ENCODE measurements at places on chromosomes 5 and 9.

GRCh38 chr5:116281309-116281708, 196.5 kb downstream of the COMMD10 start:
- DNase-seq: no peak

DNA sequence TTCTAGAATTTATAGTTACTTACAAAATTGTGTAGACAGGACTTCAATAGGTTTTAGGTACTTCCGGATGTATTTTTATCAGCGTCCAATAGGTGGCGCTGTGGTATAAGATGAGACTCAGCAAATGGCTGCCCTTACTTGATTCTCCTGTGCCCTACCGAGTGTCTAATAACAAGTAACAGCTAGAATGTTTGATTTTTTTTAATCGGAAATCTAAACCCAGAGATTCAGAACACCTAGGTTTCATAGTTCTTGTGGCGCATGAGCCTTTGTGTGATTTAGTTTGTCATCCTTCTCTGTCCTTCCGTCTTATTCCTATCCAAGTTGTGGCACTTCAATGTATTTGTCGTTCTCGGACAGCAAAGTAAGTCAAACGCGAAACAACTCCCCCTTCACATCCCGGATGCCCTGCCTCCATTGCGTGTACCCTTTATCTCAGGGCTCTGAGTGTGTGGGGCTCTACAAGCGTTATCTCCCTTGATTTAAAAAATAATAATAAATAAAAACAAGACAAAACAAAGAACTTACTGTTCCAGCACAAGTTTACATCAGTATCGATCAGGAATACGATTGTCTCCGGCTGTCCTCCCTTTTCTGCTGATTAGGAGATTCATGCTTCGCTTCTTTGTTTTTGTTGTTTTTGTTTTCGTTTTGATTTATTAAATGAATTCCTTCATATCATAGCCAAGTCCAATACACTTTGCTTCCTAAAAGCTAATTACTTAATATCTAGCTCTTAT, 50.7 kb upstream of the SLC30A5 start:
- peak; percentile 86 for DNase-seq

DNA sequence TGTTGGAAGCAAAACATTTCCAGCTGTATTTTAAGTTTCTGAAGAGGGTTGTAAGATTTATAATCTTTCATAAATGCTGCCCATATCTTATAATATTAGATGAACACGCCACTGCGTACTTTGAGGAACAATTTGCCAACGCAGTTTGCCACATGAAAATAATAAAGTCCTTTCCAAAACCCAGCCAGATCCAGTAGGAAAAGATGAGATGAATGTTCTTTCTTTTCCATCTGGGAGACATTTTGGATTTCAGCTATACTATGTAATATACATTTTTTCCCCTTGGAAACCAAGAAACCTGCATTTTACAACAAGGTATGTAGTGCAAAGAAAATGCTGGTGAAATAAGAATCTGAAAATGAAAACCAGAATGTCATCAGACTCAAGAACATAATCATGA, 125.4 kb downstream of the NFIB start:
- DNase-seq: no peak

DNA sequence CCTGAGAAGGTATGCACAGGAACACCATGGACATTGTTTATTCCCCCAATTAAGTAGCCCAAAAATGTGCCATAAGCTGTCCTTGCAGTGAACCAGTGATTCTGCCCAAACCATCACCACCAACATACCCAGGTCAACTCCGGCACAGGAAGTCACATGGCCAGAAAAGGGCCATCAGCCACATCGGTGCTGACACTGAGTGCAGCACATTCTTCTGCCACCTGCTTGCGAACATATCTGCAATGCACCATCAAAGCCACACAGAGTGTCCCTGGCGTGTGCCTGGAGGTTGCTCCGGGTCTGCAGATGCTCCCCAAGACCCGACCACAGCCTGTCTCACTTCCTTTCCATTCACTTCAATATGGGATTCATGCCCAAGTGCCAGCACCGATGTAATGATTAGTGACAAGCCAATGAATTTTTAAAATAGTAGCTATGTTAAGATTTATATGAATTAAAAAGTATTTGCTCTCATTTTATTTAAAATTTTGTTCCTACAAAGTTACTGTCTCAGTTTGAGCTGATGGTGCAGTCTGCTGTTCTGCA, 37.6 kb downstream of the SYK start:
- no peak for DNase-seq

All from large intestine (tissue), 12 donors.